ENCODE measurements at places on chromosomes 1 and 21.

DNA sequence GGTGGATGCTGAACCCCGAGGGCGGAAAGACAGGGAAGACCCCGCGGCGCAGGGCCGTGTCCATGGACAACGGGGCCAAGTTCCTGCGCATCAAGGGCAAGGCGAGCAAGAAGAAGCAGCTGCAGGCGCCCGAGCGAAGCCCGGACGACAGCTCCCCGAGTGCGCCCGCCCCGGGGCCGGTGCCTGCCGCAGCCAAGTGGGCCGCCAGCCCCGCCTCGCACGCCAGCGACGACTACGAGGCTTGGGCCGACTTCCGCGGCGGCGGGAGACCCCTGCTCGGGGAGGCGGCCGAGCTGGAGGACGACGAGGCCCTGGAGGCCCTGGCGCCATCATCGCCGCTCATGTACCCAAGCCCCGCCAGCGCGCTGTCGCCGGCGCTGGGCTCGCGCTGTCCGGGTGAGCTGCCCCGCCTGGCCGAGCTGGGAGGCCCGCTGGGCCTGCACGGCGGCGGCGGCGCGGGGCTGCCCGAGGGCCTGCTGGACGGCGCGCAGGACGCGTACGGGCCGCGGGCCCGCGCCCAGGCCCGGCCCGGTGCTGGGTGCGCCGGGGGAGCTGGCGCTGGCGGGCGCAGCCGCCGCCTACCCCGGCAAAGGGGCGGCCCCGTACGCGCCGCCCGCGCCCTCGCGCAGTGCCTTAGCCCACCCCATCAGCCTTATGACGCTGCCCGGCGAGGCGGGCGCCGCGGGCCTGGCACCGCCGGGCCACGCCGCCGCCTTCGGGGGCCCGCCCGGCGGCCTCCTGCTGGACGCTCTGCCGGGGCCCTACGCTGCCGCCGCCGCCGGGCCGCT, 20.7 kb downstream of the FOXO6 start:
- no peak for DNase-seq

- DNase-seq, result no peak
Measured at GRCh38 chr1:62364721-62365120, 45.5 kb upstream of the KANK4 start.

GRCh38 chr21:29568020-29568697, 269.4 kb downstream of the BACH1 start:
- DNase-seq, result no peak

DNA sequence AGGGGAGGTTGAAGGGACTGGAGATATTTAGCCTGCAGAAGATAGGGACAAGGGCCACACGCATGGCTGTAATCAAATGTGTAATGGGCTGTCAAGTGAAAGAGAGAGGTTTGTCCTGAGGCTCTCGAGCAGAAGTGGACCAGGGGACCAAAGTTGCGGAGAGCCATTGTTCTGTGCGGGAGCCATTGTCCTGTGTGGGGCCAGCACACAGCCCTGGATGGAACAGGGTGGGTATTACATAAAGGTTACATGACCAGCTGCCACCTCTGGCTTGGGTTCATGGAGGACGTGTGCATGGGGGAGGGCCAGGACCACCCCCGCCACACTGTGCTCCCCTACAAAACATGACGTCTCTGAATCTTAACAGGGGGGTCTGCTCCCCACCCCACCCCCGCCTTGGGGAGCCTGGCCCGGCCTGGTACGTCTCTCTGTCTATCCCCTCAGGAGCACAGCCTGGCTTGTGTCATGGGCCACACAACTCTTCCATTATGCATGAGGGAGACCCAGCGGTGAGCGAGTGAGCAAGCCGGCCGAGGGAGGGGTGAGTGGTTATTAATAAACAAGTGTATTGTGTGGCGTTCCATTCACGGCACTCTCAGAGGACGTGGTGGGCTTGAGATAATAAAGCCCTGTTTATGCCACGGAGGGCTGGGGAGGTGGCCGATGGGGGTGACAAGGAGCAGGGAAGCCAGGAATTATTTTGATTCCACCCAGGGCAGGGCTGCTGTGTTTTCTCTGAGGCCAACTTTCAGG, at the start of gene NFASC:
Gene NFASC (plus strand): TSS at position 703 of the 753 bp plus-strand sequence. CDS start 73,454 bp downstream, outside the sequence.
- DNase-seq, result no peak

GRCh38 chr21:32173121-32173724, 105.6 kb downstream of the MIS18A start:
- DNase-seq, result no peak

- peak; percentile 44 for DNase-seq
Measured at GRCh38 chr1:207579436-207579799, 65.5 kb upstream of the CR1L start.

- DNase-seq, result peak; percentile 73
Measured at GRCh38 chr1:85850238-85850637, 142.0 kb upstream of the ZNHIT6 start.

GRCh38 chr21:32007456-32007855, 134.6 kb downstream of the HUNK start:
- DNase-seq, result peak; percentile 27

- DNase-seq, result no peak
Measured at GRCh38 chr1:160117709-160118183, 2.2 kb downstream of the ATP1A2 start.

- DNase-seq, result no peak
Measured at GRCh38 chr1:24108334-24109165, 3.4 kb downstream of the MYOM3 start.

DNA sequence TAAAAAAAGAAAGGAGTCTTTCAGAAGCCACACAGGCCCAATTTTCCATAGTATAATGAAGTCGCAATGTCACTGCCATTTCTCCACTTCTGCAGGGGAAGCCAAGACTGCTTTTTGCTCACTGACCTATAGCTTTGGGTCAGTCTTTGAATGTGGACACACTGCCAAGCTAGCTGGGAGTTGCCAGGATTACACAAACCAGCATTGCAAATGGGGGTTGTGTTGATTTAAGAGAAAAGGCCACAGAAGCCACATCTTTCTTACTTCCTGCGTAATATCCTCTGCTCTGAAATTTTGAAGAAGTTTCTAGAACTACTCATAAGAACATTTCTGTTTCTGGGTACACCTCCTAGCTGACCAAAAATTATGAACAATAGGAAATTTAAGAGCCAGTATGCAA, 45.8 kb upstream of the SAMSN1 start:
- no peak for DNase-seq

- no peak for DNase-seq
Measured at GRCh38 chr1:151371370-151372057, 991 bp downstream of the SELENBP1 start.

- DNase-seq, result peak; percentile 85
Measured at GRCh38 chr1:28392027-28392652, 22.6 kb downstream of the PHACTR4 start.

DNA sequence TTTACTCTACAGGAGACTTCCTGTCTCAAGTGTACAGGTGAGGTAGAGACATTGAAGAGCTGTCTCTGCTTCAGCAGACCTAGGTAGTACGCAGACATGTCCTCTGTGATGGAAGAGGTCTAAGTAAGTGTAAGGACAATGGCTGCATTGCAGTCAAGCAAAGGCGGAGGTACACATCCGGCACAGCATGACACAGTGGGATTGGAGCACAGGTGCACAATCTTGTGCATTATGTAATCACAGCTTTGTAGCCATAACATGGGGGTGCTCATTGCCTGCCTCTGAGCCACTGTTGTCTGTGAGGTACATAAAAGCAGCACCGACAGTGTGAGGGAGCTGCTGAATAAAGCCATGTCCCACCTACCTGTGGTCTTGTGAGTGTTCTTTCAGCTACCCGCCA, 66.4 kb upstream of the CCDC190 start:
- no peak for DNase-seq

GRCh38 chr1:40421431-40422384, 28.6 kb upstream of the ZFP69B start:
- DNase-seq, result no peak

DNA sequence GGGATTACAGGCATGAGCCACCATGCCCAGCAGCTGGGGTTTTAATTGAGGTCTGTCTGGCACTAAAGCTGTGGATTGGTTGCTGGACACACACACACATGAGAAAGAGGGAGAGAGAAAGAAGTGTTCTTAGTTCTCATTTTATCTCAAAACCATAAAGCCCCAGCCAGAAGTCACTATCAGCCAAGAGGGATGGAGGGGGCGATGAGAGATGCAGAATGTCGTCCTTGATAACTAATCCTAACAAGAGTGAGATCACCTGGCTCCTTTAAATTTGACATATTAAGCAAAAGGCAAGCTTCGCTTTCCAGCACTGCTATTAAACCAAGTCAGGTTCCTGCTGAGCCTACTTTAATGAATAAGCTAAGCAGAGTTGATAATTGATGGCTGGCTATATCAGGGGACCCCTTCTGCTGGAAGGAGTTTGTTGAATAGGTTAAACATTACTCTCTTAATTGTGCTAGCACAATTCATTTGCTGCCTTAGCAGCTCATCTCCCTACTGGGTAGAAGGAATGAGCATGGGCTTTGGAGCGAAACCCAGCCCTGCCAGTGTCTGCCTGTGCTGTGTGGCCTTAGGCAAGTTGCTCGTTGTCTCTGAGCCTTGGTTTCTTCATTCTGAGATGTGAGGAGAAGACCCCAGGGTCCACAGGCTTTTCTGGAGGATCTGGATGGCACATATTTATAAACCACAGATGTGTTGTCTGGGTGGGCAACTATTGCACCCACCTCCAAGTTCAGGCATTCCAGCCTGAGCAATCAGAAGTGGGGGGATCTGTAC, 50.8 kb downstream of the ALPL start:
- DNase-seq, result no peak

DNA sequence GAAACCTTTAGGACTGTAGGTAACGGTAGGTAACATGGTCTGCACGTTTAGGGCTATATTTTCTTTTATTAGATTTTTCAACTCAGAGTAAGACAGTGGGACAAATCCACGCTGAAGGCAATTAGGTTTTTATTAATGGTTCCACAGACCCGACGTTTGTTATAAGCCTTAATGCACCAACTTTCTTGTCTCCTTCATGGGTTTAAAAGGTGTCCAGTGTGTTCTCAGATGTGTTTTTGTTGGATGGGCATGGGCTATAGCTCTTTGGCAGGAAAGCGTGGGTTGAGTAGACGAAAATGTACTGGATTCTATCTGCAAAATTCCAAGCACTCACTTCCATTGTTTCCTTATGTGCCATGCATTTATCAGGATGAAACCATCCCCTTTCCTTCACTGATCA, 88.0 kb upstream of the SIM2 start:
- no peak for DNase-seq

- DNase-seq, result peak; percentile 71
Measured at GRCh38 chr1:240027059-240027462, 64.6 kb upstream of the FMN2 start.

DNA sequence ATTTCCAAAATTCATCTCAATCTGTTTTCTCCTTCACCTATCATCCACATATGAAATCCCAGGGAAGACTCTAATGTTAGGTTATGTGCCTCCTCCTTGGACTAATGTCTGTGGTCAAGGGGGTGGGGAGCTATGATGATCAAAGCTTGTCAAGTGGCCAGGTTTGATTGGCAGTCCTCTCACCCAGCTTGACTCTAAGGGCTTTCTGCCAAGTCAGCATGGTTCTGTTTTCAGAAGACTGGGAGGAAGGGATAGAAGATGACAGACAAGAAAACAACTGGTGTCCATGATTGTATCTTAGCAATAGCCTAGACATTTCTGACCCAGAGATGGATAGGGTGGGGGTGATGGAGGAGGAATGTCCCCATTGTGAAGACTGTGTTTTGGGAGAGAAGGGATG, 9.1 kb upstream of the THEM5 start:
- no peak for DNase-seq

- no peak for DNase-seq
Measured at GRCh38 chr1:160344936-160345335, 1.8 kb downstream of the NCSTN start.

DNA sequence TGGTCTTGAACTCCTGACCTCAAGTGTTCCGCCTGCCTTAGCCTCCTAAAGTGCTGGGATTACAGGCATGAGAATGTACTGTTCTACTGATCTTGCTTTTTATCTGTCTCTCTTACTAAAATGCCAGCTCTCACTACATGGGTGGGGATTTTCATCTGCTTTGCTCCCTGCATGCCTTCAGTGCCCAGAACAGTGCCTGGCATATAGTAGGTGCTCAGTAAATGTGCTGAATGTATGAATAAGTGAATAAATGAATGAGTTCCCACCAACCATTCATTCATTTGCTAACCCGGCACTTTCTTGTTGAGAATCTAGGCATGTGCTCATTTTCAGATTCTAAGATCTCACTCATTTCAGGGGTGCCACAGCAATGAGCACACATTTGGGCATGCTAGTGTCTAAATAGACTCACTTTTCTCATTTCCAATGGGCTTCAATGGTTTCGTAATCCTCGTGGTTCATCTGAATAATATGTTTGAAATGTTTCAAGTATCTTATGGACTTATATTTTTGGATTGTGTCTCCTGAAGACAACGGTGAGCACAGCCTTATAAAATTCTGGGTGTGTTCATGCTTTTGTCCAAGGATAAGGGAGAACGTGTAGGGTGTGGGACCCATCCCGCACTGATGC, 7.6 kb downstream of the DHRS3 start:
- no peak for DNase-seq

DNA sequence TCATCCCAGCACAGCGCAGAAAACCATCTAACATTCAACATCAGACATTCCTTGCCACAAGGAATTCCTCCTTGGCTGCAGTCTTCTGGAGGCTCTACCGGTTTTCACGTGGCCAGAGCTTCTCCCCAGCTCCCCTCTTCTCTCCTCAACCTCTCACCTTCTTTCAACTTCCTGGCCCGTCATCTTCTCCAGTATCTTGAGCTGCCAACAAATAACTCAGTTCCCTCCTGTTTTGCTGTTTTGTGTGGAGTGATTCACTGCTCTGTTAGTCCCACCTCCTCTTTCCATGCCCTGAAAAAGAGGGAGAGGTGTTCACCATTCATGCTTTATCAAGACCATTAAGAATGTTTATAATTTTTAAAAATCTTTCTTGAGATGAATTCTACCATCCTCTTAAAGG, 32.6 kb downstream of the PIGM start:
- no peak for DNase-seq

- DNase-seq, result no peak
Measured at GRCh38 chr1:166082601-166083000, 84.2 kb downstream of the FAM78B start.

- no peak for DNase-seq
Measured at GRCh38 chr1:102089791-102090190, 93.1 kb upstream of the OLFM3 start.

DNA sequence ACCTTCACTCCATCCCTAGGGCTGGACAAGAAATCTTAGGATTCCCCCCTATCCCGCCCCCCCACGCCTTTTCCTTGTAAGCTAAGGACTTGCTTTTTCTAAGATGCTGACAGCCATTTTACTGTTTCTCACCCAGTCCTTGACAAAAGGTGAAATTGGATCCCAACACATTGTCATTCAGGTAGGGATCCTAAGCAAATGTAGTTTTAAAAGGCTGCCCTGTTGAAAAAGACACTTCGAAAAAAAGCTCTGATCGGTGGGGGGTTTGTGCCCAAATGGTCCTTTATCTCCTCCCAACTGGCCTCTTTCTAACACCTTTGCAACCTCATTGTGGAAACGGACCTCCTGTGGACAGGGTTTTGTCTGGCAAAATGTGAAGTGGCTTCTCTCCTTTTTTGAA, 2.9 kb downstream of the CACHD1 start:
- no peak for DNase-seq

DNA sequence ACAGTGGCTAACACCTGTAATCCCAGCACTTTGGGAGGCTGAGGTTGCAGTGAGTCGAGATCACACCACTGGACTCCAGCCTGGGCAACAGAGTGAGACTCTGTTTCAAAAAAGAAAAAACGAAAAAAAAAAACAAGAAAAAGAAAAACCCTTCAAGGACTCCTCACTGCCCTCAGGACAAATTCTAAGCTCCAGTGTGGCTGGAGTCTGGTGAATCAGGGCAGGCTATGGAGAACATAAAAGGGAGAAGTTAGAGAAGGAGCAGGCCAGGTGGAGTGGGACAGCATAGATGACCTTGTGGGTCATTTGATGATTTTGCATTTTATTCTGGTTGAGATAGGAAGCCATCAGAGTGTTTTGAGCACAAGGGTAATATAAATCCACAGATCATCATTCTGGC, 12.5 kb upstream of the UAP1 start:
- no peak for DNase-seq
